ENCODE measurements at places on chromosomes 16 and 17. TPM values are rescaled to one million over a fixed set of nuclear protein-coding genes. Genes with fewer than 3 reads are reported as not detected.

DNA sequence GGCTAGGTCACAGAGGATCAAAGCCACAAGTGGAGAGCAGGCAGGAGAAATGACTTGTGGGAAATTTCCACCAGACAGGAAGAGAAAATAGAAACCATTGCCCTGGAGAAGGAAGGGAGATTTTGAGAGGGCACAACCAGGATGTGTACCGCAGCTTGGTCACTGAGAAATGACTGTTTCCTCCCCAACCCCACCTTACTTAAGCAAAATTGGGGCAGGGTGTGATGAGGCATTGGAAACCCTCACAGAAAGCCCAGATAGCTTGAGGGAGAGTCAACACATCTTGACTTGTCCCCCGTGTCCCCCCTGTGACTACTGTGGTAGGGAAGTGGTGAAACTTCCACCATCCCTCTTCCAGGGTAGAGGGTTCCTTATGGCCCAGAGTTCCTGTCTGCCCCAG, 113.5 kb upstream of the FAM20A start:
- no peak for DNase-seq

The UNC45B gene
- not detected for polyA plus RNA-seq

DNA sequence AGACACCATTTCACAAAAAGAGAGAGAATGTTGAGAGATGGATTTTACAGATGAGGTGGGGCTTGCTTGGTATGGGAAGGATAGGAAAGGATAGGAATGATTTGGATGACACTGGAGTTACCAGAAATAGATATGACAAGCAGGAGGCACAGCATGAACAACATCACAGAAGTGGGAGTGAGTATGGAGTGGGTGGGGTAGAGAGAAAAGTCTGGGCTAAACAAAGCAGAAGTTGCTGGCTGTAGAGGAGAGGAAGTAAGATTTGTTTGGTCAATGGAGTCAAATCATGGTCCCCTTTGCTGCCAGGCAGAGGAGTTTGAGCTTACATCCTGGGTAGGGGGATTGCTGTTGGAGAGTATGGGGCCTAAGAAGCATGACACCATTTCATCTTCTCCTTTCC, 101.7 kb downstream of the VAT1L start:
- no peak for DNase-seq

GRCh38 chr17:40355123-40355803, 9.3 kb downstream of the GJD3 start:
- DNase-seq: peak; percentile 95

DNA sequence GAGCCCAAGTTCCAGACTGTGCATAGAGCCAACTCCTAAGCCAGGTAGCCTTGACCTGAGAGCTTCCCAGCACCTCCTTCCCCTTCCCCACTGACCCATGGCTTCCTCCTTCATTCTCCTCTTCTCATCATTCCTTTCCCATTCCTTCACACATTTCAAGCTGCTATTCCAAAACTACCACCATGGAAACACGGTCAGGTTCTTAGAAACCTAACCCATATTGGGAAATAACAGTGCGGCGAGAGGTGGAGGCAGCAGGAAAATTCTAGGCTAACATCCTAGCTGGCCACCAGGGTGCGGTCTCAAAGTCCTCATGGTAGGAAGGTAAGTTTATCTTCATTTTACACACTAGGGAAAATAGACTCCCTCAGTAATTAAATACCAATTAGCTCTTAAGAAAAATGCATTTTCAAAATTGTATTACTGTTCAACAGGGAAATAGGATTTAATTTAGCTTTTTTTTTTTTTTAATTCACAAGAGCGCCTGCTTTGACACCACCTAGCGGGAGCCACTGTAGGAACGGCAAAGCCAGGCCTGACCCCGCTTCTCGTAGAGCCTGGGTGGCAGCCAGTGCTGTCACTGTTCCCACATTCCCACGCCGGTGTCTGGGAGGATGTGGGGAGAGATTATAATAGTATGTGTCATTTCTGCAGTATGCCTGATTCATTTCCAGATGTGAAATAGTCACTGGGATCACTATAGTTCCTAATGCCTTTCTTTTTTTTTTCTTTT, 14.0 kb upstream of the SPHK1 start:
- no peak for DNase-seq

- DNase-seq: no peak
Measured at GRCh38 chr17:41483531-41483930, 2.6 kb upstream of the KRT35 start.

- no peak for DNase-seq
Measured at GRCh38 chr16:544517-544916, 15.7 kb upstream of the PRR35 start.
